Tibial nerve (tissue), 4 donors: ENCODE measurements at places on chromosomes 11 and 22.

- H3K27me3 ChIP-seq, result no peaks in the 10 kb centered on the region
- DNase-seq, result no peak
- H3K27ac ChIP-seq, result no peak overlapping the region
- H3K4me1 ChIP-seq, result no peaks in the 10 kb centered on the region
Measured at GRCh38 chr11:132438418-132438817, 1068.0 kb downstream of the NTM start.

- H3K4me3 ChIP-seq, result no peak overlapping the region
- H3K27ac ChIP-seq, result no peak overlapping the region
- H3K4me1 ChIP-seq, result no peaks in the 10 kb centered on the region
- DNase-seq, result no peak
- H3K36me3 ChIP-seq, result no peaks in the 10 kb centered on the region
Measured at GRCh38 chr22:17250380-17251082, 31.3 kb upstream of the ADA2 start.

DNA sequence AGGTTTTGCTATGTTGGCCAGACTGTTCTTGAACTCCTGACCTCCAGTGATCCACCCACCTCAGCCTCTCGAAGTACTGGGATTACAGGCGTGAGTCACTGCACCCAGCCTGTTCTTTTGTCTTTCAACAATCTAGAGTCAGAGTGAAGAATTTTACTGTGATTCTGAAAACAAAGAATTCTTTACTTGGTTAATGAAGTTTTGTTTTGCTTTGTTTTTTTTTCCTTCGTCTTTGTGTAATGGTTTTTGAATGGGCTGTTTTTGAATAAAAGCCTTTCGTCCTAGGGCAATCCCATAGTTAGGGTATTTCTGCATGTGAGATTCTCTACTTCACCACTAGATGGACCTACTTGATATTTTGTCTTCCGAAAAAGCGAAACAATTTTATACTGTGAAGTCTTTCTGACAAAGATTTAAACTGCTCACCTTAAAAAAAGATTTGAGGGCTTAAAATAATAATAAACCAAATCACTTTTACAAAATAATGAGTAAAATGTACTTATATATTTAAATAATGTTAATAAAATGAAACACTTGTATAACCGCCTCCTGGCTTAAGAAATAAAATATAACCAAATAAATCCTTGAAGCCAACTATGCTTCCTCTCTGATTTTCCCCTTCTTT is 43.4 kb upstream of the SC5D start:
- no peaks in the 10 kb centered on the region for H3K36me3 ChIP-seq
- H3K27ac ChIP-seq, result no peak overlapping the region
- H3K4me3 ChIP-seq, result no peak overlapping the region
- DNase-seq, result no peak

GRCh38 chr11:76601724-76602123 is 68.8 kb downstream of the LRRC32 start:
- H3K36me3 ChIP-seq, result no peaks in the 10 kb centered on the region
- peaks cover 61% of the 10 kb centered on the region for H3K4me1 ChIP-seq
- H3K27ac ChIP-seq, result peak overlapping the region; percentile 61
- DNase-seq, result no peak
- H3K4me3 ChIP-seq, result no peak overlapping the region

GRCh38 chr22:32354360-32355351 is 3.0 kb upstream of the RFPL3 start:
- no peak for DNase-seq
- no peaks in the 10 kb centered on the region for H3K36me3 ChIP-seq
- H3K4me3 ChIP-seq, result no peak overlapping the region
- H3K27ac ChIP-seq, result no peak overlapping the region
- H3K4me1 ChIP-seq, result no peaks in the 10 kb centered on the region
- no peaks in the 10 kb centered on the region for H3K27me3 ChIP-seq

GRCh38 chr11:20364341-20364792 is 853 bp downstream of the HTATIP2 start:
- no peaks in the 10 kb centered on the region for H3K27me3 ChIP-seq
- H3K27ac ChIP-seq, result peak overlapping the region; percentile 97
- H3K36me3 ChIP-seq, result peaks cover 4% of the 10 kb centered on the region
- DNase-seq, result no peak

DNA sequence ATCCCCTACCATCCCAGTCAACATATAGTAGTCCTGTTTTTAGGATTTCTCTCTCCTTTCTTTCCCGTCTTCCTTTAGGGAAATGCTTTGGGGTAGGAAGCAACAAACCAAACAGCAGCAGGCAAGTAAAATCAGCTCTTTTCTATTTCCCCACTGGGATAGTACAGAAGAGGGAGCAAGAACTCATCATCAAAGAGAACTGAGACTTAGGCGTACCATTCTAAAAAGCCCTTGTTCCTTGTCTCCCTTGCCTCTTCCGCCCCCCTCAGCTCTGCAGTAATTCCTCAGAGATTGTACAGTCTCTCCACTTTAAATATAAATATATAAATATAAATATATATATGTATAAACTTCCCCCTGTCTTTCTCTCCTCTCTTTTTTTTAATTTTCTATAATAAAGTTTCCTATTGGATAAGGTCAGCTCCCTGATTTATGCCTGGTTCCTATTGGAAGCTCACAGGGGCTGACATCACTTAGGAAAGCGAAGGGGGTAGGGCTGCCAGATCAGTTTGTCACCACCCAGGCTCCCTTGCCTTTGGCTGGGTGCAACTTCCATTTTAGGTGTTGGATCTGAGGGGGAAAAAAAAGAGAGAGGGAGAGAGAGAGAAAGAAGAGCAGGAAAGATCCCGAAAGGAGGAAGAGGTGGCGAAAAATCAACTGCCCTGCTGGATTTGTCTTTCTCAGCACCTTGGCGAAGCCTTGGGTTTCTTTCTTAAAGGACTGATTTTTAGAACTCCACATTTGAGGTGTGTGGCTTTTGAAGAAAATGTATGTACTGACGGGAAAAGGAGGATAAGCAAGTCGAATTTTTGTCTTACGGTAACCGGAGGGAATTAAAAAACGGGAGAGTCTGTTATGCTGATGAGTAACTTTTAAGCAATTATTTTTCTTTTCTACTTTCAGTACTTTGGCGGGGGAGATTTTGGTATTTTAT is at the start of gene CTNND1:
Gene CTNND1 (plus strand): TSS at position 502 of the 934 bp plus-strand sequence. CDS start 29,677 bp downstream, outside the sequence.
- H3K4me1 ChIP-seq, result peaks cover 26% of the 10 kb centered on the region
- H3K27ac ChIP-seq, result peak within 1 kb of the TSS; percentile 97
- peak within 1 kb of the TSS; percentile 65 for H3K4me3 ChIP-seq
- DNase-seq, result peak; percentile 79
- no peaks in the 10 kb centered on the region for H3K36me3 ChIP-seq

DNA sequence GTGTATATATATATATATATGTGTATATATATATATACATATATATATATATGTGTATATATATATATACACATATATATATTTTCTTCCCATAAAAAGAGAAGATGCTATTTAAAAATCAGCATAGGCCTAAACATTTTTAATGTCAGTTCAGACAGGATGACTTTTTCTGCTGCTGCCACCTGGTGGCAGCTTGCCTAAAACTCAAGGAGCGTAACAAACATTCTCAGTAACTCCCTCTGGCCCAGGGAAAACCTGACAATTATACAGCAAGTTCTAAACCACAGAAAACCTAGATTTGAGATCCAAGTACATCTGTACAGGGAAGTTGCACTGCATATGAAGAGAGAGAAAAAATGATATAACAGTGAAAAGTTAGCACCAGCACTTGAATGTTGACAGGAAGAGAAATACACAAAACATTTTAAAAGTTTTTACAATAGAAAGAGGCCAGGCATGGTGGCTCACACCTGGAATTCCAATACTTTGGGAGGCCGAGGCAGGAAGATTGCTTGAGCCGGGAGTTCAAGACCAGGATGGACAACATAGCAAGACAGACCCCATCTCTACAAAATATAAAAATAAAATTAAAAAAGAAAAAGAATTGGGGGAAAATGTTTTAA is 16.6 kb downstream of the OR8A1 start:
- no peaks in the 10 kb centered on the region for H3K4me1 ChIP-seq
- H3K27ac ChIP-seq, result no peak overlapping the region
- H3K36me3 ChIP-seq, result no peaks in the 10 kb centered on the region
- DNase-seq, result peak; percentile 43

- DNase-seq, result peak; percentile 74
- no peaks in the 10 kb centered on the region for H3K27me3 ChIP-seq
- H3K27ac ChIP-seq, result peak overlapping the region; percentile 50
- H3K36me3 ChIP-seq, result no peaks in the 10 kb centered on the region
- no peak overlapping the region for H3K4me3 ChIP-seq
- no peaks in the 10 kb centered on the region for H3K4me1 ChIP-seq
Measured at GRCh38 chr11:61378713-61379313, 13.6 kb upstream of the TMEM216 start.

DNA sequence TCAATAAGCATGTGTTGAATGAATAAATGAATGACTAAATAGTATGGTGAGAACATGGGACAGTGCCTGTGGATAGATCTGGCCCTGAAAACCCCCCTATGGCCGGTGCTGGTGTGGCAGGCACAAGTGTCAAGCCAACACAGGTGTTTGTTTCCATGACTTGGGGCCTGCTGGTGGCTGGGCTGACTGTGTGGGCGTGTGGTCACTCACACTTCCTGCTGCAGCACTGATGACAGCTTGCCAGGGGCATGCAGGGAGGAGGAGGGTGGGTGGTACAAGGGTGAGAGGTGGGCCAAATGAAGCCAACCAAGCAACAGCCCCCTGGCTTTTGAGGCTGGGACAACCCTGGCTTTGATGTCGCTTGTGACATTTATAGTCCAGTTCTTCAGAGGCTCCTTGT is 30.3 kb upstream of the ABCC8 start:
- H3K4me1 ChIP-seq, result no peaks in the 10 kb centered on the region
- H3K4me3 ChIP-seq, result no peak overlapping the region
- no peaks in the 10 kb centered on the region for H3K36me3 ChIP-seq

- DNase-seq, result no peak
- H3K27me3 ChIP-seq, result no peaks in the 10 kb centered on the region
- H3K27ac ChIP-seq, result no peak overlapping the region
- peaks cover 63% of the 10 kb centered on the region for H3K4me1 ChIP-seq
- no peak overlapping the region for H3K4me3 ChIP-seq
- H3K36me3 ChIP-seq, result no peaks in the 10 kb centered on the region
Measured at GRCh38 chr22:40236131-40236665, 58.5 kb downstream of the TNRC6B start.

DNA sequence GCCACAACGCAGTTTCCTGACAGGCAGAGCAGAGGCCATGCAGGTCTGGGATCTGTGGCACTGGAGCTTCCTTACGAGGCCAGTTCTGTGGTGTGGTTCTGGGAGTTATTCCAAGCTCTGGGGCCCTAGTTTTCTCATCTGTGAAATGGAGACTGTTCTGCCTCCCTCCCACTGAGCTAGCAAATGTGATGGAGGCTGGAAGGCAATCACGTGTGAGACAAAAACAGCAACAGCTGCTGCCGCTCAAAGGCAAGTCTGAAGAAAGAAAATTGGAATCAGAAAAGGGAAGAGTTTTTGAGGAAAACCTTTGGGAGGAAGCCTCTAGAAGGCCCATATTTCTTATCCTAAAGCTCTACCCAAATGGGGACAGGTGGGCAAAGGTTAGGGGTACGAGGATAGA is 8.3 kb upstream of the RIC3 start:
- H3K27me3 ChIP-seq, result peaks cover 9% of the 10 kb centered on the region
- H3K27ac ChIP-seq, result no peak overlapping the region
- no peaks in the 10 kb centered on the region for H3K4me1 ChIP-seq
- H3K36me3 ChIP-seq, result no peaks in the 10 kb centered on the region
- no peak for DNase-seq

GRCh38 chr11:129048911-129049310 is 106.2 kb upstream of the TP53AIP1 start:
- no peak for DNase-seq
- H3K4me1 ChIP-seq, result no peaks in the 10 kb centered on the region
- no peaks in the 10 kb centered on the region for H3K36me3 ChIP-seq

DNA sequence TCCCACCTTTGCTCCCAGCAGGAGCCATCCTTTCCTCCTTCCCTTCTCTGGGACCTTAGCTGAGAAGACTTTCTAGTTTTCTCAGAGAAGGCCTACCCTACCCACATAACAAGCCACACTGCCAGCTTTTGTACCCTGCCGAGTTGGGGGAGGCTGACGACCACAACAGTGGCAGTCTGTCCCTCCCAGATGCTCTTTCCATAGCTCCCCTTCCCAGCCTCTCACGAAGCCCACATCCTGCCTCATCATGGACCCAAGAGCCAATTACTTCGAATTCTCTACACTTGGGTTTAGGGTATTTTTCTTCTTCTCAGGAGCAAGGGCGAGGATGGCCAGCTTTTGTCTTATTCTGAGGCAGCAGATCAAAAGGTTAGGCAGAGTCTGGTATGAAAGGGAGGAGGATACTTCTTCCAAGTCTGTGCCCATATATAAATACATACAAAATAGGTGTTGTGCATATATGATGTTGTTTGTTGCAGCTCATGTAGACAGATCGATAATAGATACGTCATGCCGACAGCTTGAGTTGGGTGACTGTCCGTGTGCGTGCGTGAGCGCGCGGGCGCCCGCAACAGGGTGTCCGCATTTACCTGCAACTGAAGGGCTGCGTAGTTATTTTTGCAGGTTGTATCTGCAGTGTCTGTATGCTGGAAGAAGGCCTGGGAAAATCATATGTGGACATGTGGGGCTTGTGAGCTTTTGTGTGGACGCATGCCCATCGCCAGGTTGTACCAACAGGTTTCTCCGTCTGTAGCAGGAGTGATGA is 846 bp upstream of the NRGN start:
- no peak overlapping the region for H3K27ac ChIP-seq
- no peaks in the 10 kb centered on the region for H3K36me3 ChIP-seq
- H3K4me1 ChIP-seq, result no peaks in the 10 kb centered on the region
- peak overlapping the region; percentile 54 for H3K4me3 ChIP-seq
- DNase-seq, result no peak

GRCh38 chr11:122721964-122722266 is 66.4 kb downstream of the UBASH3B start:
- H3K36me3 ChIP-seq, result no peaks in the 10 kb centered on the region
- no peak for DNase-seq
- no peaks in the 10 kb centered on the region for H3K27me3 ChIP-seq
- H3K27ac ChIP-seq, result no peak overlapping the region
- no peaks in the 10 kb centered on the region for H3K4me1 ChIP-seq

GRCh38 chr11:131561972-131562371 is 191.6 kb downstream of the NTM start:
- H3K4me1 ChIP-seq, result no peaks in the 10 kb centered on the region
- H3K27me3 ChIP-seq, result no peaks in the 10 kb centered on the region
- no peak for DNase-seq

DNA sequence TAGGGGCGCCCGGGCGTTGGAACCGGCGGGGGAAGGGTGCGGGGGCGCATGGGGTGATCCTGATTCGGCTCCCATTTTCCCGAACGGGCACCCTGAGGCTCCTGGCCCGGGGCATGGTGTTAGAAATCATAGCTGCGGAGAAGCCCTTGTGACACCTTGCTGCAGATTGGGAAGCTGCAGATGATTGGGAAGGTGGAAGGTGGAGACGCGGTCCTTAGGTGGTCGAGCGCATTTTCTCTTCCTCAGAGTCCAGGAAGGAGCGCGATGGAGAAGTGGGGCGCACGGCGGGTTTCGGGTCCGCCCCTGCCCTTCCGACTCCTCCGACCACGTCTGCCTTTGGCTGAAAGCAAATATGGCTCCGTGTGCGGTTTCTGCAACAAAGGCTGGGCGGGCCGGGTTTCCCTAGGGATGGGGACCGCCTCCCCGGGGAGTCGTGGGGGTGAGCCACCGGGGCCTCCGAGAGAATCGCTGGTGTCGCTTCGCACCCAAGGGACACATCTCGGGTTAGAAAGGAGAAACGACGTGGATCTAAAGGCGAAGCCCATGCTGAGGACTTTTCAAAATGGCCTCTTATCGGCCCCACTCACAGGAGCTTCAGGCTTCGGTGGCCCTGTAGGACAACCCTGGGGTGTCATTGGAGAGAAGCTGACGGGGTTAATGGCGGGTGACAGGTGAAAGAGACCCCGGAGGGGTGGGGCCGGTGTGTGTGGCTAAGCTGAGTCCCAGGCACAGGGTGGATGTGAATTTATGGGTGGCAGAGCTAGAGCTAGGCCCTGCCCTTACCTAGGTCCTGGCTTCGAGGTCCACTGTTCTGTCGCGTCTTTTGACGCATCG is 707 bp upstream of the FTH1 start:
- H3K27me3 ChIP-seq, result no peaks in the 10 kb centered on the region
- peaks cover 4% of the 10 kb centered on the region for H3K36me3 ChIP-seq
- peaks cover 62% of the 10 kb centered on the region for H3K4me1 ChIP-seq
- DNase-seq, result no peak
- H3K27ac ChIP-seq, result peak overlapping the region; percentile 100
- peak overlapping the region; percentile 88 for H3K4me3 ChIP-seq
